ENCODE measurements at places on chromosomes 7 and 10.

GRCh38 chr10:24097751-24098207 is 111.2 kb upstream of the KIAA1217 start:
- DNase-seq, result no peak

- no peak for DNase-seq
Observed at GRCh38 chr10:127619546-127620325, 70.6 kb downstream of the NPS start.

DNA sequence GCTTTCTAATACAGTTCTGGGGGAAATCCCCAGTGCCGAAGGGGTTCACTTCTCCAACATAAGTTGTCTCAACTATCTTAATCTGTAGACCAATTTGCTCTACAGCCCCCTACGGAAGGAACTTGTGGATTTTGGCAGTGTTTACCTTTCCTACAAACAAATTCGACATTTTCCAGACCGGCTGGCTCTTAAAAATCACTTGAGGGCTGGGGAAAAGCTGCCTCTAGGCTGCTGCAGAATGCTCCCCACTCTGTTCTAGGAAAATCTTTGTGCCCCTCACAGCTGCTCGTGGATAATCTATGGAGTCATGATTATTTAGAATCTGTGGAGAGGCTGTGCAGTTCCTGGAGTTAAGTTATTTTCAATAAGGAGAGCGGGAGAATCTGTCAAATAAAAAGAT is 474.6 kb upstream of the FZD8 start:
- DNase-seq, result no peak

- no peak for DNase-seq
Observed at GRCh38 chr7:128947854-128948253, 10.1 kb downstream of the IRF5 start.

GRCh38 chr7:18086165-18087025 is 58.7 kb upstream of the PRPS1L1 start:
- peak; percentile 9 for DNase-seq

- no peak for DNase-seq
Observed at GRCh38 chr10:123761666-123762230, 95.6 kb downstream of the GPR26 start.

DNA sequence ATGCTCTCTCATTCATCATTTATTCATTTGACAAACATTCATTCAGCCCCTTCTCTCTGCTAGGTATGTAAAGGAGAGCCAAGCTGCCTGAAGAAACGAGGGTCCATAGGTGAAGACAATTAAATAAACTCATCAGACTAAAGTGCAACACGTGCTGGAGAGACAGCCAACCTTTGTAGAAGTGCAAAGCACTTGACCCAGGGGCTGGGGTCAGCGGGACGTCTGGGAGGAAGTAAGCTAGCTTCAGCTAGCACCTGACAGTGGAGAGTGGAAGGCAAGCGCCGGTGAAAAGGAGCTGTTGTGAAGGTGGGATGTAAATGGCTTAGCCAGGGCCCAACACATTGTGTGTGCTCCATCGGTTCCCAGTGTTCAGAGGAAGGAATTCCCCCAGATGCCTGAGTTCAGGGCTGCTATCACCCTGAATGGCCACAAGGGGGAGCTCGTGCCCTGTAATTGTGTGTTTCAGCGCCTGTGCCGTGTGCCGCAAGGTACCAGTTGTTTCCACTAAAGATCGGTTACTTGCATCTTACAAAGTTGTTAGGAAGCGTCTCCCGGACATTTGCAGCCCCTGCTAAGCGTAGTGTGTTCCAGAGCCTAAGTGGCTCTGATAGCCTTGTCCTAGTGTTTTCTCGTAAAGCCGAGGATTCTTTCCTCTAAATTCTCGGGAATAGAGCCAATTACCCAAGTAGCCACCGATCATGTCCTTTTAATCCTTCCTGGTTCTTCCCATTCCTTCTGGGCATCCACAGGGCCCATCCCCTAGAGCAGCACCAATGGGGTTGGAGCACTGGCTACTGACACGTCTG is 30.6 kb downstream of the TLX1 start:
- DNase-seq, result peak; percentile 64

DNA sequence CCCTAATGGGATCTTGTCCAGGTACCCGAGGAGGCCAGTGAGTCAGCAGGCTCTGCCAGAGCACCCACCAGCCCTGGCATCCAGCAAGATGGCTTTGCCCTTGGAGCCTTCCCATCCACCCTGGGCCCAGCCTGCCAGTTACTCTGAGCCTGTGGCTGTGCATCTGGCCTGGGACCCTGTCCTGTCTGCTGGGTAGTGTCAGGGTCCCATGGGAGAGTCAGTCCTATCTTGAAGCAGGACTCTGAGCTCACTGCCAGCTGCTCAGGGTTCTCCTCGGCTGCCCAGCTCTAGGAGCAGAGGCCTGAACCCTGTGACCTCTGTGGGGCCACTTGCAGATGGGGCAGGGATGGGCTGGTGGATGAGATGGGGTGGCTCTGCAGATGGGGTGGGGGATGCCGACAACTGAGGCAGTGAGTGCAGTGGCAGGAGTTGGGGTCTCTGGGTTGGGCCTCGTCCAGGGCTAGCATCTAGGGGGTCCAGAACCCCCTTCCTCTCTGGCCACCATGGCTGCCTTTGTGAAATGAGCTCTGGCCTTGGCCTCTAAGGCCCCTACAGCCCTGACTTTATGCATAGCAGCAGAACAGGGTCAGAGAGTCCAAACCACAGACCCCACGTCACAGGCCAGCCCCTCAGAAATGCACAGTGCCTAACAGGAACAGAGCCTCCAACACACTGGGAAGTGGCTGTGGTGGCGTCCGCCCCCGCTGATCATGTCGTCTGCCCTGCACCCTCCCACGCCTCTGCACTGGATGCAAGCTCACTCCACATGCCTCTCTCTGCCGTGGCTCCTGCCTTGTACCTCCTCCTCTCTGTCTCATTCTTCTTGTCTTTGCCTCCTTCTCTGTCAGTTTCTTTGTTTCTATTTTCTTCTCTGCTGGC is 88.1 kb upstream of the RET start:
- no peak for DNase-seq

DNA sequence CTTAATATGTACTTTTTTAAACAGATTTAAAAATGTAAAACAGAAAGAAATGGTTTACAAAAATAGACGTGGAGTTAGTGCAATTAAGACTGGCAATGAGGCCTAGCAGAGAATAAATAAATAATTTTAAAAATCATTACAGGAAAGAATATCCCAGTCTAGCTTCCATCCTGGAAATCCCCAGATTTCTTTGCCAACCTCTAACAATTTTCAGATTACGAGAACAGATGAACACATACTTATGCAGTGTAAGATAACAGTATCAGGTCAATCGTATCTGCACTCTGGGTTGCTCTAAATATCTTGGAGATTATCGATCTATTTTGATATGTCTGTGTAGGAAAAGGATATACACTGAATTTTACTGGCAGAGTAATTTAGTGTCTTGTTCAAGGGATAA is 210.5 kb downstream of the SEMA3A start:
- no peak for DNase-seq

DNA sequence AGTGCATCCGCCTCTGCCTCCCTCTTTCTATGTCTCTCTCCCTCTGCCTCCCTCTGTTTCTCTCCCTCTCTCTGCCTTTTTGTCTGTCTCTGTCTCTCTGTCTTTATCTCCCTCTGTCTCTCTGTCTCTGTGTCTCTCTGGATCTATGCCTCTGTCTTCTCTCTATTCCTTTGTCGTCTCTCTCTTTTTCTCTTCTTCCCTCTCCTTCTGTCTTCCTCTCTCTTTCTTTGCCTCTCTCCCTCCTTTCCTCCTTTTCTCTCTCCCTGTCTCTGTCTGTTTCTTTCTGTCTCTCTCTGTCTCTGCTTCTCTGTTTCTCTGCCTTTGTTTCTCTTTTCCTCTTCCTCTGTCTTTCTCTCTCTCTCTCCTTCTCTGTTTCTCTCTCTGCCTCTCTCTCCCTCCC is 678.8 kb upstream of the NRP1 start:
- DNase-seq, result no peak

- peak; percentile 21 for DNase-seq
Observed at GRCh38 chr10:43204042-43204942, 62.6 kb downstream of the RASGEF1A start.
